Endothelial cell (in vitro differentiated cells): ENCODE measurements at places on chromosomes 5 and 9. TPM values are rescaled to one million over a fixed set of nuclear protein-coding genes. Genes with fewer than 3 reads are reported as not detected.

GRCh38 chr5:164784230-164784629 lies 1278.8 kb downstream of the MAT2B start:
- H3K4me3 ChIP-seq = no peak overlapping the region
- DNase-seq = no peak
- no peak overlapping the region for H3K27ac ChIP-seq
- no peaks in the 10 kb centered on the region for H3K27me3 ChIP-seq

DNA sequence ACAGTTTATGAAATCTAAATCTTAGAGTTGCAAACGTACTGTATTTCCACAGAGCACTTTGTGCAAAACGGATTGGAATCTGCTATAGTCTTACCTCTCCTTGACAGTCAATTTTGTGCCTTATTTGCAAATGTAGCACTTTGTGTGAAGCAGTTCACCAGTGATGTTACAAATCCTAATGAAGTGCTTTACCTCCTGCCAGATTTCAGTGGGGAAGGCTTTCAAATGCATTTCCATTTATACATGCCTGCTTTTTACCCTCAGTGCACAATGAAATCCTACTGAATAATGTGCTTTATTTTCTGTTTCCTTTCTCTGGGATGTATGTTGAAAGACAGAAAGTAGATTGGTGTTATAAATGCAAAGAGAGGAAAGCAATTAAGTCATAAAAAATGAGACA lies 2141.6 kb upstream of the C9orf72 start:
- H3K27ac ChIP-seq = no peak overlapping the region
- no peaks in the 10 kb centered on the region for H3K4me1 ChIP-seq
- no peak for DNase-seq

GRCh38 chr5:146797658-146798057 lies 80.9 kb downstream of the PPP2R2B start:
- H3K4me3 ChIP-seq = no peak overlapping the region
- no peak for DNase-seq
- no peaks in the 10 kb centered on the region for H3K36me3 ChIP-seq
- H3K27me3 ChIP-seq = peaks cover 2% of the 10 kb centered on the region

DNA sequence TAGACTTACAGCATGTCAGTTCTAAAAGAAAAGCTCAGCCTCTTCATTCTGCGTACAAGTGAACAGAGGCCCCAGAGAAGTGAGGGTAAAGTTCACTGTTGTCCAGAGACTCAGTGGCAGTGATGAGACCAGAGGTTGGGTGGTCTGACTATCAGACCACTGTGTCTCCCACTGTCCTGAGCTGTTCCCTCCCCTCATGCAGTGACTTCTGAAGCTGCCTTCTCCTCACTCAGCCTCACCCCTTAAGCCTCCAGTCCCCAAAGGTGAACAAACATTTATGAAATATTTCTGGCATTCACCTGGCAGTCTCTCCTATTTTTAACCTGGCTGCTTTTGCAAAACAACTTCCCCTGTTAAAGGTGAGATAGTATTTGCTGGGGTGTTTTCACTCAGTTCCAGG lies 54.7 kb downstream of the ABLIM3 start:
- H3K4me1 ChIP-seq = peaks cover 15% of the 10 kb centered on the region
- H3K27ac ChIP-seq = no peak overlapping the region
- DNase-seq = no peak
- no peak overlapping the region for H3K4me3 ChIP-seq

- no peak overlapping the region for H3K27ac ChIP-seq
- no peak overlapping the region for H3K4me3 ChIP-seq
- H3K36me3 ChIP-seq = no peaks in the 10 kb centered on the region
- no peaks in the 10 kb centered on the region for H3K27me3 ChIP-seq
These were observed 412.3 kb downstream of the MAT2B start for GRCh38 chr5:163917747-163918146.

DNA sequence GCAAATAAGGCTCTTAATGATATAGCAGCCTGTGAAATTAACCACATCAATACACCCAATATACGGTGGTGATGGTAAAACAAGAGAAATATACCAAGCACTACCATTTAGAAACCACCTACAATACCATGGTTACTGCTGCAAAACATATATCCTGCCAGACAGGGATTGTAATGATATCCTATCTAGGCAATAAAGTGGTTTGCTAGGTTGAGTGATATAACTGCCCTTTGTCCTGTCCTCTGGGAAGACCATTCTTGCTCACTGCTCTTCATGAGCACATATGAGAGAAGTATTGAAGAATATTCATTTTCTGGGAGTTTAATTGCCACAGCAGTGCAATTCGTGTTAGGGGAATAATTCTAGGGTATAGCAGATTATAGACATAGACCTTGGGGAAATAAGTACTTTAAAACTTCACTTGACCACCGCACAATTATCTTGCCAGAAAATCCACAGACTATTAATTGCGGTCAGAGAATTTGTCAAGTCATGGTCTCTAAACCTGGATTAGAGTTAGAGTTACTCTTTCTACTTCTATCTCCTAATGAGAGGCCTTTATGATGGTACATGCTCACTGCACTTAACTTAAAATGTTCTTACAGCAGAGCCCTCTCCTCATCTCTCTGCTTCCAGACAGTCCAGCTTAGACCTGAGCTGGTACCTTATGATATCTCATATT lies 413.0 kb downstream of the ZNF608 start:
- H3K4me3 ChIP-seq = no peak overlapping the region
- H3K27me3 ChIP-seq = no peaks in the 10 kb centered on the region
- H3K27ac ChIP-seq = no peak overlapping the region
- no peaks in the 10 kb centered on the region for H3K4me1 ChIP-seq

GRCh38 chr9:105191508-105192121 lies 52.8 kb upstream of the SLC44A1 start:
- H3K27me3 ChIP-seq = peaks cover 3% of the 10 kb centered on the region
- no peak for DNase-seq
- H3K36me3 ChIP-seq = no peaks in the 10 kb centered on the region
- no peak overlapping the region for H3K27ac ChIP-seq
- H3K4me3 ChIP-seq = no peak overlapping the region
- no peaks in the 10 kb centered on the region for H3K4me1 ChIP-seq

GRCh38 chr5:75736273-75736672 lies 19.0 kb upstream of the POC5 start:
- no peaks in the 10 kb centered on the region for H3K36me3 ChIP-seq
- H3K4me1 ChIP-seq = no peaks in the 10 kb centered on the region
- H3K27me3 ChIP-seq = no peaks in the 10 kb centered on the region
- H3K27ac ChIP-seq = no peak overlapping the region
- DNase-seq = no peak

GRCh38 chr9:20297646-20298084 lies 324.6 kb downstream of the MLLT3 start:
- DNase-seq = no peak
- no peaks in the 10 kb centered on the region for H3K4me1 ChIP-seq
- H3K36me3 ChIP-seq = no peaks in the 10 kb centered on the region
- H3K27me3 ChIP-seq = peaks cover 3% of the 10 kb centered on the region
- H3K4me3 ChIP-seq = no peak overlapping the region
- H3K27ac ChIP-seq = no peak overlapping the region

DNA sequence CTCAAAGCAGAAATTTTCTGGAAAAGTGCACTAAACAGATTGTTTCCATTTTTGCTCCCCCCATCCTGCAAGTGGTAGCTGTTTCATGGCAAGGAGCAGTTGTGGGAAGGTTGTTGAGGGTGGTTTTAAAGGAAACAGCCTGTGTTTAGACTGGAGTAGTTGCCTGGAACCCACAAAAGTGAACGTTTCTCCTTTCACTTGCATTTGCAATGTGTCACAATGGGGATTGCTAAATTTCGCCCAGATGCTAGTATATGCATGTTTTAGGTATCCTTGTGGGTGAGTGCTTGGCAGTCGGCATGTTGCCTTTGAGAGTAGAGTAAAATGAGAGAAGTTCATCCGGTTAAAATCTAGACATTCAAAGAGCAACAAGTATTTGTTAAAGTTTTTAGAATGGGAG lies 1099.9 kb upstream of the DMAC1 start:
- H3K27ac ChIP-seq = no peak overlapping the region
- no peak for DNase-seq
- H3K36me3 ChIP-seq = no peaks in the 10 kb centered on the region
- H3K27me3 ChIP-seq = no peaks in the 10 kb centered on the region

DNA sequence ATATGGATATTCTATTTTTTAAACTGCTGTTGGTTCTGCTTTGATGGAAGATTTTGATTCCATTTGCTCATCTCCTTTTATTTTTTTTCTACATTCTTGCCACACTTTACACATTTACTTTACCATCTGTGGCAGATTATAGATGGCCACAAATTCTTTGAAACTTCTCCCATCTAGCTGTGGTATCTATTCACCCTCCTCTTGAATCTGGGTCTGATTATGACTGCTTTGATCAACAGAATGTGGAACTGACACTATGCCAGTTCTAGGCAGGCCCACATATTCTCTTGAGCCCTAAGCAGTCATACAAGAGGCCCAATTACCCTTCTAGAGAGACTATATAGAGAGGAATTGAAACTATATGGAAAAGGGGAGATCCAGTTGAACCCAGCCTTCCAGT lies 439.0 kb upstream of the PTGER4 start:
- H3K4me1 ChIP-seq = no peaks in the 10 kb centered on the region
- H3K27ac ChIP-seq = no peak overlapping the region
- H3K4me3 ChIP-seq = no peak overlapping the region

- H3K27ac ChIP-seq = no peak overlapping the region
- no peak overlapping the region for H3K4me3 ChIP-seq
- no peaks in the 10 kb centered on the region for H3K27me3 ChIP-seq
- H3K36me3 ChIP-seq = no peaks in the 10 kb centered on the region
- DNase-seq = no peak
These were observed 24.3 kb upstream of the ERGIC1 start for GRCh38 chr5:172809774-172810173.

GRCh38 chr9:88723751-88724150 lies 188.8 kb downstream of the NXNL2 start:
- no peak for DNase-seq
- no peak overlapping the region for H3K27ac ChIP-seq
- no peaks in the 10 kb centered on the region for H3K27me3 ChIP-seq
- no peaks in the 10 kb centered on the region for H3K4me1 ChIP-seq
- H3K4me3 ChIP-seq = no peak overlapping the region

DNA sequence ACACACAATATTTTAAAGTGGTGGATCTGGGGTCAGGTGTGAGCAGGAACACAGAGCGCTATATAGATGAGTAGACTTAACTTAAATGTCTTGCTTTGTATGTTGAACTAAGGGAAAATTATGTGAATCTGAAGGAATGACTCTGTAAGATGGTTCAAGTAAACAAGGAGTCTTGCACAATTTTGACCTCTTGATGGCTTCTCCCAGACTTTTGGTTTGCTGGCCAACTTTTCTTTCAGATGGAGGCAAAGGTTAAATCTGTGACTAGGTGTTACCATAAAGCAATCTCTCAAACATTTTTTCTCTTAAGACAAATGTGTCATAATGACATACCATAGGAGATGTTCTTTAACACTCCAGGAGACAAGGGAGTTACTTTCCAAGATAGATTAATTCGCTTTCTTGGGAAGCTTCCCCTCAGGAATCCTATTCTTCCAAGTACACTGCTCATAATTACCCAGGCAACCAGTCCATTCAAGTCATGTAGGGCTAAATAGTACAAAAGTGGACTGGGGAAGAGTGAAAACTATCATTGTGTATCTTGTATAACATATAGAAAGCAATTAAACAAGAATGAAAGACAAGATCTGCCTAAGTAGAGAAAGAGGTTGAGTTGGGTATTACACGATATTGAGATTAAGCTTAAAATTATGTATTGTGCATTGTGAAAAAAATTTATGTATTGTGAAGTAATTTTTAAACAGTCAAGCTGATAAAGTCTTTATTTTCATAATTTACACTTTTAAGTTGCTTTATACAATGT lies 60.3 kb upstream of the SLC27A6 start:
- no peaks in the 10 kb centered on the region for H3K4me1 ChIP-seq
- no peaks in the 10 kb centered on the region for H3K36me3 ChIP-seq
- no peak overlapping the region for H3K4me3 ChIP-seq
- H3K27ac ChIP-seq = no peak overlapping the region

DNA sequence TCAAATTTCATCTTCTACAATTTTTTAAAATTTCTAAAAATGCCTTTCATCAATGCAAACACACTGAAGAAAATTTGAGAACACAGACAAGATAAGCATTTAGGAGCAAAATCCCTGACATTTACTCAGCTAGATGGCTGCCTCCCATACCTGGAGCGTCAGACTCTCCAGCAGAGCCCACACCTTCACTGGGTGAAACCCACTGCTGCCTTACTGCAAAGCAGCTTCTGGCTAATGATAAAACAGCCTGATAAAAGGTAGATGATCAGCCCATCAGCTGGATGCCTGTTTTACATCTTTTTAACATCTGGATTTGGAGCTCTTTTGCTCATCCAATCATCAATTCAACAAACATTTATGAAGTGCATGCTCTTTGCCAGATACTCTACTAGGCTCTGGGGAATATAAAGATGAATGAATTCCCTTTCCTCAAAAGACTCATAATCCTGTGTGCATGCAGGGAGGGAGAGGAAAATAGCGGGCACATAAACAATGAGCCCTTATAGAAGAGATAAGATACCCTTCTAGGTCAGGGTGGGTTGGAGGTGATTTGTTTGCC lies 271.2 kb downstream of the SAXO1 start:
- no peak overlapping the region for H3K4me3 ChIP-seq
- H3K27ac ChIP-seq = no peak overlapping the region
- DNase-seq = no peak

GRCh38 chr9:122498883-122499288 lies 11.7 kb upstream of the OR1J2 start:
- DNase-seq = peak; percentile 23
- peaks cover 2% of the 10 kb centered on the region for H3K27me3 ChIP-seq
- no peaks in the 10 kb centered on the region for H3K4me1 ChIP-seq
- H3K36me3 ChIP-seq = no peaks in the 10 kb centered on the region
- no peak overlapping the region for H3K27ac ChIP-seq
- H3K4me3 ChIP-seq = no peak overlapping the region

- no peaks in the 10 kb centered on the region for H3K4me1 ChIP-seq
- no peak for DNase-seq
- H3K36me3 ChIP-seq = peaks cover 3% of the 10 kb centered on the region
- H3K27me3 ChIP-seq = peaks cover 13% of the 10 kb centered on the region
These were observed 11.9 kb downstream of the UNC5A start for GRCh38 chr5:176822041-176822792.

DNA sequence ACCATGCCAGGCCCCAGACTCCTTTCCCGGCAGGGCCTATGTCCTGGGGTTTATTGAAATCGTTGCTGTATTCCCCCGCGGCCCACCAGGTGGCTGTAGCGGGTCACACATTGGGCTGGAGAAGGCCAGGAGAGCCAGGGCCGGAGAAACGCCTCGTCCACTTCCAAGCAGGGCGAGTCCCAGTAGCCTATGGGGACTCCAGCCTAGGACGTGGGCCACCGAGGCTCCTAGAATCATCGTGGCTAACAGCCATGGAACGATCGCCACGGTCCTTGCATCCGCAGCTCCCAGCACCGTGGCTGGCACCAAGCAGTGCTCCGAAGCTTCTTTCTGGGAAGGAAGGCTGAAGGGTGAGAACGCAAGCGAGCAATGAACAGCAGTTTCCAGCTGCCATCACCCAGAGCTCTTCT lies 87.7 kb downstream of the ENTREP1 start:
- H3K4me3 ChIP-seq = no peak overlapping the region
- H3K36me3 ChIP-seq = peaks cover 6% of the 10 kb centered on the region
- no peak overlapping the region for H3K27ac ChIP-seq
- peak; percentile 80 for DNase-seq
- no peaks in the 10 kb centered on the region for H3K4me1 ChIP-seq
- peaks cover 2% of the 10 kb centered on the region for H3K27me3 ChIP-seq

Gene PPP2CA
- total RNA-seq = 146 TPM

Gene AK8
- 2.0 TPM for total RNA-seq

Gene PCDHB3
- total RNA-seq = 6.5 TPM

Gene IFNA2
- not detected for total RNA-seq

Gene SLCO6A1
- 0.51 TPM for total RNA-seq

Gene PCDHA10
- 16.9 TPM for total RNA-seq

Gene CCNH
- 33.9 TPM for total RNA-seq

Gene ADGRD2
- total RNA-seq = not detected

Gene BTNL9
- 24.3 TPM for total RNA-seq

Gene SPATA31E1
- total RNA-seq = 0.05 TPM

Gene SLC1A3
- total RNA-seq = 4.0 TPM
